Testis (tissue), 5 donors: ENCODE measurements at places on chromosomes 3 and 15. TPM values are rescaled to one million over a fixed set of nuclear protein-coding genes. Genes with fewer than 3 reads are reported as not detected.

DNA sequence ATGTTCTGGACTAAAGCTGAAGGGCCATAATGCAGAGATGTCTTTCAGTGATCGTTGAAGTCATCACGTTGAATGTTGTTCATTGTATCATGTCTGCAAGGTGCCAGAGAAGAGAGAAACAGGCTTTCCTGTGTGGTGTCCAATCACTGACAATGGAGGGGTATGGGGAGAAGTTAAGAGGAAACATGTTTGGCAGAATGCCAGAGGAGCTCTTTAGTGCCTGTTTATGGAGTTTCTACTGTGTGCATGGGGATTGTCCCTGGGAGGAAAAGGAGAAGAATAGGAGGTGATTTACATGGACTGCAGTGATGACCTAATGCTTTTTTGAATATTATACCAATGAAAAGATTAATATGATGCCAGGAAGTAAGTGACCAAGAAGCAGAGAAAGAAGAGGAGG is 11.7 kb downstream of the SCAANT1 start:
- DNase-seq: no peak
- H3K4me1 ChIP-seq: peaks cover 3% of the 10 kb centered on the region
- no peaks in the 10 kb centered on the region for H3K36me3 ChIP-seq
- no peaks in the 10 kb centered on the region for H3K27me3 ChIP-seq

Gene AHSG
- 1.5 TPM for polyA plus RNA-seq

- H3K27ac ChIP-seq: no peak overlapping the region
- no peaks in the 10 kb centered on the region for H3K36me3 ChIP-seq
- no peaks in the 10 kb centered on the region for H3K4me1 ChIP-seq
- no peak overlapping the region for H3K4me3 ChIP-seq
- no peaks in the 10 kb centered on the region for H3K27me3 ChIP-seq
Measured at GRCh38 chr3:63685340-63685739, 32.9 kb downstream of the SNTN start.

Gene FGD5
- 15.6 TPM for polyA plus RNA-seq
